ENCODE measurements at places on chromosomes 13 and 19. TPM values are rescaled to one million over a fixed set of nuclear protein-coding genes. Genes with fewer than 3 reads are reported as not detected.

DNA sequence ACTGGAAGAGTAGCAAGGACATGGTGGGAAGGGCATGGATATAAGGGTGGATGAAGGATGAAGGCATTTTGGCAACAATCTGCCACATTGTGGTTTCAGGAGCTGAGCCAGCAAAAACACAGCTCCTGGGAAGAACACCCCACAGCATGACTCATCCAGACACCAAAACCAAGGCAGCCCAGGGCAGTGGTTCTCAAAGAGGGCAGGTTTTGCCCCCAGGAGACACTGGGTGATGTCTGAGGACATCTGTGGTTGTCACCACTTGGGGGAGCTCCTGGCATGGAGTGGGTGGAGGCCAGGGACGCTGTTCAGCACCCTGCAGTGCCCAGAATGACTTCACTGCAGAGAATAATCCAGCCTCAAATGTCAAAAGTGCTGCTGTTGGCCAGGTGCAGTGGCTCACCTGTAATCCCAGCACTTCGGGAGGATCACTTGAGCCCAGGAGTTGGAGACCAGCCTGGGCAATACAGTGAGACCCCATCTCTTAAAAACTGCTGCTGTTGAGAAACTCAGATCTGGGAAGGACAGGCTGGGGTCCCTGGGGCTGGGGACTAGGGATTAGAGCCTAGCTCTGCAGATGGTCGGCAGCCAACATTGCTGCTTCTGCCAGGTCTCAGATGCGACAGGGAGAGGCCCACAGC, 16.1 kb downstream of the ZFR2 start:
- no peak for DNase-seq

- DNase-seq, result no peak
Measured at GRCh38 chr13:21973437-21974125, 302.7 kb downstream of the FGF9 start.

Gene CBY2
- not detected for total RNA-seq

Gene SDHAF1
- 11.2 TPM for total RNA-seq

Gene LHFPL6
- 46.0 TPM for total RNA-seq

DNA sequence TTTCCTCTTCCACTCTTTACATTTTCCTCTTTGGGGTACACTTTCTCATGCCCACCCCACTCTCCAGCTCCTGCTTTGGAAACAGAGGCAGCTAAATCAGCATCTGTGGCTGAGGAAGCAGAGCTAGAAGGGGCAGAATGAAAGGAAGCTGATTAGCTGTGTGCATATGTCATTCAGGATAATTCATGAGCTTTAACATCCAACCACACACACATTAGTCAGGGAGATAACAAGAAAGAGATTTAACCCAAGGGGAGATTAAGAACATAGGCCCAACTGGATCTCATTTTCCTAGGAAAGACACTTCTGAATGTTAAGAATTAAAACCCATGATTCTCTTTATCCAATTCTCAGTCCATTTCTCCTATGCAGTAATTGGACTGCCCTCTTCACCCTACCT, 405.5 kb downstream of the TBC1D4 start:
- no peak for DNase-seq

DNA sequence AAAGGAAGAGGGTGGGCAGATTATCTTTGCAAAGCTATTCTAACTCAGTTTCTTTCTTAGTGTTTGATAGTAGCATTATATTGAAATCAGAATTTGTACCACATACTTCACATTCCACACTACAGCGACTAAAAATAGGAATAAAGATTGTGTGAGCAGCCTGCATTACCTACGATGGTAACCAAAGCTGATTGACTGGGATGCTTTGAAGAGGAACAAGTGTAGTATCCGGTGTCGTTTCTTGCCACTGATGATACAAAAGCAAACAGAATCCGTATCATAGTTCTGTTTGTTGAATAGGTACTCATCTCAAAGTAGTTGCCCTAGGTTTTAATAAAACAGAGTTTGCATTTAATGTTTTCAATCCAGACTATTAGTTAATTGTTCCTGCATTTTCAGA, 51.2 kb downstream of the FLT3 start:
- no peak for DNase-seq

DNA sequence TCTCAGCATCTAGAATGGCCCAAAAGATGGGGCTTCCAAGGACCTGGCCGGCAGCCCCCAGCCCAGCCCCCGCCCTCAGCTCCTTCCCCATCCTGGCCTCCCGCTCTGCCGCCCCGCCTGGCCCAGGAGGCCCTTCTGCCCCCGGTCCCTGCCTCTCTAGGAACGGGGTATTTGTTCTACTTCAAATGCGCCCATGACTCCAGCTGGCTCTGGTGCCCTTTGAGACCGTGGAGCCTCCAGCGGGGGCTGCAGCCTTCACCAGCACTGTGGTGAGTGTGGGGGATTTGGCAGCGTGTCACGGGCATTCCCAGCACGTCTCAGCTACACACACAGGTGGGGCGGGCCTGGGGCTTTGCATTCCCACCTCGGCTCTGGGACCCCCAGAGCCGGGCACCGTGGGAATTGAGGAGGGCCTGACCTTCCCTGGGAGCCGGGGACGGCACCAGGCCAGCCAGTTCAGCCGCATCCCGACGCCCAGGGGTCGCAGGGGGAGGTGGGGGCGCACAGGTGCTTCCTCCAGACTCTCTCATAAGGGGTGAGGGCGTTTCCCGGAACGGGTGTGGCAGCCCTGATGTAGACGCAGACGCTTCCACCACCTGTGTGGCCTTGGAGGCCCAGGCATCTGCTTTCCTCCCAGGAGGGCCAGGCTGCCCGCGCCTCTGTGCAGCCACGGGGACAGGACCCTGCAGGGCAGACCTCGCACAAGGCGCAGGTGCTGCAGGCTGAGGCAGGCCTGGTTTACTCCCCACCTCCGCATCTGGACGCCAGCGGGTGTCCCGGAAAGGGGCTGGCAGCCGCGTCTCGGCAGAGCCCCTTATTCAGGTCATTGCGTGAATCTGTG, 947 bp downstream of the ATP4B start:
- DNase-seq, result no peak

Gene UBE2L5
- total RNA-seq, result 0.99 TPM

DNA sequence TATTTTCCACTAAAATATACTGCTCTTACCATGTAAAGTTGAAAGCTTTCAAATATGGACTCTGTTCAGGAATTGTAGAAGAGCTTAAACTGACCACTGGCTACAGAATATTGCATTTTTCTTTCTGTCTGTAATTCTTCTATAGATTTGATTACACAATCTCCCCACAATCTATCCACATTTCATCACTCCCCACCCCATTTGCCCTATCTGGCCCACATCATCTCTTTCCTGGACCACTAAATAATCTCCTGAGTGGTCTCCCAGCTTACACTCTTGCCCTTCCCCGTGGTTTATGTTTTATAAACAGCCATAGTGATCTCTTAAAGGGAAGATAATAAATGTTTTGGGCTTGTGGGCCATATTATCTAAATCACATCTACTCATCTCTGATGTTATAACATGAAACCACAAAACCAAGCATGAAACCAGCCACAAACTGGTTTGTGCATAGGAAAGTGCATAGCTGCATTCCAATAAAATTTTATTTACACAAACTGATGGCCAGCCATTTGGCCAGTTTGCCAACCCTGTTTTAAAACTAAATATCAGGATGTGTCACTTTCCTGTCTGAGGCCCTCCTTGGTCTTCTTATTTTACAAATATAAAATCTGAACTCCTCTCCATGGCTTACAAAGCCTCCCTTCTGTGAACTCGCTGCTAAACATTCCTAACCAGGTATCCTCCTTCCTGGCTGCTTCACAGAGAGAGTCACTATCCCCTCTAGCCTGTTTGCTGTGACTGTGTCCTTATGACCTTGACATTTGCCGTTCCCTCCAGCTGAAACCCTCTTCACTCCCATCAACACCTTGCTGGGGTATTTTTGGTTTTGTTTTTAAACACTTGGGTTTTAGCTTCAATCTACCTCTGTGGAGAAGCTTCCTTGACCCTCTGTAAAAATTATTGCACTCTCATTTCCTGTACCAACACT, 500.9 kb downstream of the GPC6 start:
- no peak for DNase-seq

DNA sequence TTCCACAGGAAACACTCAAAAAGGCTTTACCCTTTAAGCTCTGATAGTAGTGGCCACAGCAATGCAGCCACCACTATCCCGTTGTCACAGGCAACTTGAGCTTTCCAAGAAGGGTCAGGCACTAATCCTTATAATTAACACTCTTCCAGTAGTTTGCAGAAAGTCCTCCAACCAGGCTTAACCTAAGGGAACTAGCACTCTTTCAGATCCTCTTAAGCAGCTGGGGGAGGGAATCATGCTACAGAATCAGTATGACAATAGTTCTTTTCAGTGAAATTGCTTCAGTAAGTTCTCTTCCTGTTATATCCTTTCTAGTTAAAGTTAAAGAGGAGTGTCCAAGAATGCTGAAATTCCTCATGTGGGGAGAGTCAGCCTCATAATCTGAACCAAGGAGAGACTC, 82.2 kb downstream of the TNFSF11 start:
- DNase-seq, result no peak

DNA sequence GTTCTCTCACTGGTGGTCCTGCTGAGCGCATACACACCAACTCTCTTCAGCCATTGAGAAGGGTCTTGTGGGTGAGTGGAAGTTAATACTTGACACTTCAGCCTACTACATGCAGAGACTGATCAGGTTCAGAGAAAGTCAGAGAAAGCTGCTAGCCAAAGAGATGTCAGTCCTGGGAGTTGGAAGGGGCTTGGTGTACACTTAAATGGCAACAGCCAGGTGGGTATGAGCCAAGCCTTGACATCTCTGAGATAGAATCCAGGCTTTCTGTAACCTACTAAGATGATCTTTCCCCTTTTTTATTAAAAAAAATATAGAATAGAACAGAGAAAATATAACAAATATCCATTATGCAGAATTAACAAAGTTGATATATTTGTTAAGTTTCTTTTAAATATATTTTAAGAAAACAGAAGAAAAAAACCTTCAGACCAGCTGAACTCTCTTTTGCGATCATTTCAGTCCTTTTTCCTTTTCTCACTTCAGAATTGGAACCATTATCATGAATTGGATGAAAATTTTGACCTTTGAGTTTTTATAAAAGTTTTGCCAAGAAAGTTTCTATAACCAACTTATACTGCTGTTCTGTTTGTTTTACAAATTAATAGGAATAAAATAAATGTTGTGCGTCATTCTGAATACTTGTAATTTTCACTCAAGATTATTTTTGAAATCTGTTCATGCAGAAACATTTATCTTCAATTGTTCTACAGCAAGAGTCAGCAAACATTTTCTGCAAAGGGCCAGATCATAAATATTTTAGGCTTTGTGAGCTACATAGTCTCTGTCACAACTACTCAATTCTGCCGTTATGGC, 153.0 kb downstream of the RFC3 start:
- no peak for DNase-seq

GRCh38 chr13:92716749-92717148, 509.9 kb upstream of the GPC6 start:
- no peak for DNase-seq

DNA sequence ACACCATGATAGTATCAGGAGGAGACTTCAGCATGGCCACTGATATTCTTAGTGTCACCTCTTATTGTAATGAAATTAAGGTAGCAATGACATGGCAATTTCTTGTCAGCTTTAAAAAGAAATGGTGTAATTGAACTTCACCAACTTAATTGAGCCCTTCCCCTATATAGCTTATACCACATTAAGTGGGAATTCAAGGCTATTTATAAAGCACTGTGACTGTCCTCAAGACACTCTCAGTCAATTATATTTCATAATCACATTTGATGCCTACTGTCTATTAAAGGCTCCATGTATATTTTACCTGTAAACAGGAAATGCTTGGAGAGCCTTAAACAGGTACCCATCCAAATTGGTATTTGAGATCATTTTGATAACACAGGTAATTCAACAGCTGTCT, 28.3 kb downstream of the KLF12 start:
- DNase-seq, result no peak
